Calu3 (cell line): ENCODE measurements at places on chromosomes 7 and 10.

- no peak for DNase-seq
Observed at GRCh38 chr10:97564776-97565175, 7.8 kb upstream of the ANKRD2 start.

DNA sequence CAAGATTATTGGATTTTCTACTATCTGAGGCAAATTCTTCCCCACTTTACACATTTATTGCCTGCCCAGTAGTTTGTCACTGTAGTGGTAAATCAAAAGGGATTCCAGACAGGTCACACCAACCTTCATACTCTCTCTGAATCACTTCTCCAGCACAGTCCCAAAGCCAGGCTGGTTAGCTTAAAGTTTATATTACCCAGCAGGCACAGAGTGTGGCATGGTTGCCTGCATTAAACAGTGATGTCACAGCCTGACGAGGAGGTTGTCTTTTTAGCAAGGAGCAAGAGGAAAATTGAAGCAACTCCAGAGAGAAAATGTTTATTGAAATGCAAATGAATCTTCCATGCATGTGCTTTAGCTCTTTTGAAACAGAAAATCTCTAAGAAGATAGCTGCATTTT is 375.5 kb upstream of the CELF2 start:
- DNase-seq = no peak

GRCh38 chr7:94250987-94251386 is 143.7 kb upstream of the COL1A2 start:
- DNase-seq = peak; percentile 13

GRCh38 chr7:10343108-10343507 is 630.6 kb upstream of the PHF14 start:
- no peak for DNase-seq

- DNase-seq = peak; percentile 46
Observed at GRCh38 chr7:19754521-19755116, 18.8 kb downstream of the TMEM196 start.

DNA sequence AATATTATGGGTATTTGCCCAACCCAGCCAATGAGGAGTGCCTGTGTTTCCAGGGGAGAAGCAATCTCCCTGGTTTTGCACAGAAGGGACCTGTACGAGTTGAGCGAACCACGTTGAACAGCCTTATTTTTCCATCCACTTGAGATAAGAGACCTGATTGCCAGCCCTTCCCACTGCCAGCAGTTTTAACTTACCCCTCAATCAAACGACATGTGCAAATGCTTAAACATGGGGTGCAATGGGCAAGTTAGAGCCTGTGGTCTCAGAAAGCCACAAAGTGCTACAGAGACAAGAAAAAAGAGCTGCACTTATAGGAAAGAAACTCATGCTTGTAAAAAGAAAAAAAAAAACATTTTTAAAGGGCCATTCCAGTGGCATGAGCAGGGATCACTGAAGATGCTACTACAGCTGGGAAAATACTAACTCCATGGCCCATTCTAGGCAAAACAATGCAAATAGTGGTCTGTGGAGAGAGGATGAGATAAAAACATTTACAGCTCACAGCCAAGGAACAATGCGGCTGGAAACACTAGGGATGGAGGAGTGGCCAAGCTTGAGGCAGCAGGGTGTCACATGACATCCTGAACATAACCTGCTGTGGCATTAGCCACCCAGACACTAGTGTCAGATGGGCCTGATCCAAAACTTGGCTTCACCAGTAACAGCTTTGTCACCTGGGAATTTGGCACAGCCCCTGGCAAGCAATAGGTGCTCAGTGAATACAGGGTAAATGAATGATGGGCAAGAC is 162.8 kb downstream of the ELMO1 start:
- DNase-seq = no peak

GRCh38 chr10:31399171-31399570 is 80.2 kb downstream of the ZEB1 start:
- no peak for DNase-seq

DNA sequence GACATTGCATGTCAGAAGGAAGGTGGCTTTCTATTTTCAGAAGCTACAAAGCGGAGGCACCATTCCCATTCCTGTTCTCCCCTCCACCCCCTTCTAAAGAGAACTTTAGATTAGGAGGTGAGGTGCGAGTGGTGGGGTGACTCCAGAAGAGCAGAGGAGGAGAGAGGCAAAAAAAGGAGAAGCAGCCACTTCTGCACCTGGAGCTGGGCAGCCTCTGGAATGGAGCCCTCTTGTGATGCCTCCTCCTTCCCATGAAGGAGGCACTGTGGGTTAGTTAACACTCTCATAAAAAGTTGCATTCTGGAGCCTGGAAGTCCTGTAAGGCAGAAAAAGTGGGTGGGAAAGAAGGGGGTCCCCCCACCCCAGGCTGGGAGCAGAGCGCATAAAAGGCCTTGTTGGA is 4.8 kb downstream of the PTF1A start:
- DNase-seq = no peak

GRCh38 chr10:3606309-3606708 is 178.7 kb downstream of the KLF6 start:
- DNase-seq = no peak

DNA sequence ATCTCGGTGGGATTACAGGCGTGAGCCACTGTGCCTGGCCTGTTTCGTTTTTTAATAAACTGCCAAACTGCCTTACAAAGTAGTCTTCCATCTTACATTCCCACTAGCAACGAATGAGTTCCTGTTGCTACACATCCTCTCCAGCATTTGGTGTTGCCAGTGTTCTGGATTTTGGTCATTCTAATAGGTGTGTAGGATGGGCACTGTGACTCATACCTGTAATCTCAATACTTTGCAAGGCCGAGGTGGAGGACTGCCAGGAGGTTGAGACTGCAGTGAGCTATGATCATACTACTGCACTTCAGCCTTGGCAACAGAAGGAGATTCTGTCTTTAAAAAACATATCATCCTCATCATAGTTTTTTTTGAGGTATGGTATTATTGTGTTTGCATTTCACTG is 21.4 kb upstream of the RSBN1L start:
- DNase-seq = peak; percentile 57

GRCh38 chr7:33091111-33091531 is 18.1 kb downstream of the RP9 start:
- no peak for DNase-seq

DNA sequence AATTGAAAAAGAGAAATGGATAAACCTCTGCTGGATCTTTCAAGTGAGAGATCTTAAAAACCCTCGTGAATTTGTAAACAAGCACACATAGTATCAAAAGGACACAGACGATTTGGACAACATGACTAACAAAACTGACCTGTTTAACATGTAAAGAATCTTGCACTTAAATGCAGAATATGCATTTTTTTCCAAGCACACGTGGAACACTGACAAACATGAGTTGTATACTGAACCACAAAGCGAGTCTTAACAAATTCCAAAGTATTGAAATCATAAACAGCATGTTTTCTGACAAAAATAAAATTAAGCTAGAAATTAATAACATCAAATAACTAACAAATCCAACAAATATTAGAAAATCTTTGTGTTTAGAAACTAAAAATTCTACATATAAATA is 65.0 kb upstream of the ZNF746 start:
- no peak for DNase-seq

DNA sequence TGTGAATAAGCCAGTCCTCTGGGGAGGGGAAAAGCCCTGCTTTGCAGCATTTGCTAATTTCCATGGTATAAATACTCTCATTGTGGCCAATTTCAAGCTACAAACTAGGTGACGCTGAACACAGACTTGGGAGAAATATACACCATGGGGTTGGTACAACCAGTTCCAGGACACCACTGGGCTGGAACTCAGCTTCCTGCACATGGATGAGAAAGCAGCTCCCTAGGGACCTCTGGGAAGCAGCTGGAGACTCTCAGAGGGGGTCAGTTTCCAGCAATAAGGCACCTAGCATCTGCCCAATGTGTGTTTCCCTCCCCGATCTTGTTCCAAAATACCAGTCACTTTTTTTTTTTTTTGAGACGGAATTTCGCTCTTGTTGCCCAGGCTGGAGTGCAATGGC is 56.8 kb upstream of the WDR11 start:
- DNase-seq = no peak

DNA sequence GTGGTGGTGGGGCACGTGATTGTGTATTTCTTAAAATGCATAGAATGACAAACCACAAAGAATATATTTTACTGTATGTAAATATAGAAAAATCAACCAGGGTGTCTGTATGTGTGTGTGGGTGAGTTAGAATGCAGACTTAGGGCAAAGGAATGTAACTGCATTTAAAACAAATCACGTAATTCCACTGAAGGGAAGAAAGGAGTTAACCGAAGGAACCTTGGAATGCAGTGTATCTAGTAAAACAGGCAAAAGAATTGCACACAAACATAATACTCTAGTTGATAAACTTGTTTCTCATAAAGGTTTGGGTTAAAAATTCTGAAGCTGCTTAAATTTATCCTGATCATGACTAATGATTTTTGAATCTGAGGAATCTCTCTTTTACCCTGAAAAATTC is 134.9 kb downstream of the ADRA2A start:
- no peak for DNase-seq

- no peak for DNase-seq
Observed at GRCh38 chr7:8823486-8823885, 390.1 kb downstream of the NXPH1 start.

DNA sequence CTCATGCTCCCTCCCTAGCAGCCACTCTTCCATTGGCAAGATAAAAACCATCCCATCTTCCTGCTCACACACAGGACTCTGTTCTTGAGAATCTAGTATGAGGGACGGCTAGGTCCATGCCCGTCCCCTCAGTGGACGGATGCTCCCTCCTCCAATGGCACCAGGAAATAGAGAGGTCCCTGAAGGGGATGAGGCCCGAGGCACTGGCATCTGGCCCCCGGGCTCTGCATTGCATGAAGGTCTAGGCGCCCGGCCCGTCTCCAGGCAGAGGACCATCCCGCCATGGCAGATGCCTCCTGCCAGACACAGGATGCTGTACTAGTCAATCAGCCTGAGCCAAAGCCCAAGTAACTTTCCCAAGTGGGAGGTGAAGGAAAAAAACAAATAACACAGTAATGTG is 15.0 kb downstream of the PRKAG2 start:
- DNase-seq = no peak

- no peak for DNase-seq
Observed at GRCh38 chr7:99406557-99406956, 1.8 kb downstream of the PDAP1 start.

DNA sequence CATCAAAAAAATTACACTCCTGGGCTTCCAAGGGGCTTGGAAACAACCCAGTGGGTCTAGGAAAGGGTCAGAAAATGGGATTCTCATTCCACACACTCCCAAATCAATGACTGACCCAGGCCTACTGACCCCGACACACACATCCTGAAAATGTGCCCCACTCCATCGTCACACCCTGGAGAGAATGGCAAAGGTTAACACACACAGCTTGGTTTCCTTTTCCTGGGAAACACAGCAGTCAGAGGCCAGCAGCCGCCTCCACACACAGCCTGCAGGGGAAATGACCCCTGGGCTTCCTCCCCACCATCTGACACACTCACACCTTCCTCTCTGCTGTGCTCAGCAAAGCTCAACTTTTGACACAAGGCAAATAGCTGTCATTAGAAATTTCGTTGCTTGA is 42.9 kb downstream of the SH3PXD2A start:
- DNase-seq = no peak

DNA sequence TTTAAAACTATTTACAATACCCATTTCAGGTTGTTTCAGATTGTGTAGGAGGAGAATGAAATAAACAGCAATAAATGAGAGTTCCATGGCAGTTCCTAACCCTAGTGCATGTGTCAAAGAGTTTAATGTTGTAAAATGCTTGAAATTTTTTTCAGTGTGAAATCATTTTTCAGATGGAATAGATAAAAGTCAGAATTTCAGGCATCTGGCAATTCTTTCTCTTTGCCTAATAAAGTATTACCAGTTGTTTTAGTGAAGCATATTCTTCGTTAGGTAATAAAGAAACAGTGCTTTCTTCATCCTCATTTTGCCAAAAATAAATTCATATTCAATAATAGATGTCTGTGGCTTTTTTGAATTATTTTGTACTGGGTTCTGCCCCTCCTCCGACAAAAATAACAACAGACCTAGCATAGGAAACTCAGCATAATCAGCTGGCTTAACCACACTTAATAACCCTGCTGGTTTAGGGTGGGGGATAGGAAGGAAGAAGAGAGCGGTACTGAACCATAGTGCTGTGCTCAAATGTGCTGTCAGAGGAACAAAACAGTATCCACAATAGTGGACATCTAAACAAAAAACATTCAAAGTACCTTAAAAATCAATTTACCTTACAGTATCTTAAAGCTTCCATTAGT is 39.1 kb downstream of the MINDY3 start:
- no peak for DNase-seq

DNA sequence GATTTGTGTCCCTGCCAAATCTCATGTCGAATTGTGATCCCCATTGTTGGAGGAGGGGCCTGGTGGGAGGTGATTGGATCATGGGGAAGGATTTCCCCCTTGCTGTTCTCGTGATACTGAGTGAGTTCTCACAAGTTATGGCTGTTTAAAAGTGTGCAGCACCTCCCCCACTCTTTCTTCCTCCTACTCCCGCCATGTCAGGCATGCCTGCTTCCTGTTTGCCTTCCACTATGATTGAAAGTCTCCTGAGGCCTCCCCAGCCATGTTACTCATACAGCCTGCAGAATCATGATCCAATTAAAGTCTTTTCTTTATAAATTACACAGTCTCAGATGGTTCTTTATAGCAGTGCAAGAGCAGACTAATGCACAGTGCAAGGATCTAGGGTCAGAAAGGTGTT is 75.4 kb downstream of the CALD1 start:
- no peak for DNase-seq

DNA sequence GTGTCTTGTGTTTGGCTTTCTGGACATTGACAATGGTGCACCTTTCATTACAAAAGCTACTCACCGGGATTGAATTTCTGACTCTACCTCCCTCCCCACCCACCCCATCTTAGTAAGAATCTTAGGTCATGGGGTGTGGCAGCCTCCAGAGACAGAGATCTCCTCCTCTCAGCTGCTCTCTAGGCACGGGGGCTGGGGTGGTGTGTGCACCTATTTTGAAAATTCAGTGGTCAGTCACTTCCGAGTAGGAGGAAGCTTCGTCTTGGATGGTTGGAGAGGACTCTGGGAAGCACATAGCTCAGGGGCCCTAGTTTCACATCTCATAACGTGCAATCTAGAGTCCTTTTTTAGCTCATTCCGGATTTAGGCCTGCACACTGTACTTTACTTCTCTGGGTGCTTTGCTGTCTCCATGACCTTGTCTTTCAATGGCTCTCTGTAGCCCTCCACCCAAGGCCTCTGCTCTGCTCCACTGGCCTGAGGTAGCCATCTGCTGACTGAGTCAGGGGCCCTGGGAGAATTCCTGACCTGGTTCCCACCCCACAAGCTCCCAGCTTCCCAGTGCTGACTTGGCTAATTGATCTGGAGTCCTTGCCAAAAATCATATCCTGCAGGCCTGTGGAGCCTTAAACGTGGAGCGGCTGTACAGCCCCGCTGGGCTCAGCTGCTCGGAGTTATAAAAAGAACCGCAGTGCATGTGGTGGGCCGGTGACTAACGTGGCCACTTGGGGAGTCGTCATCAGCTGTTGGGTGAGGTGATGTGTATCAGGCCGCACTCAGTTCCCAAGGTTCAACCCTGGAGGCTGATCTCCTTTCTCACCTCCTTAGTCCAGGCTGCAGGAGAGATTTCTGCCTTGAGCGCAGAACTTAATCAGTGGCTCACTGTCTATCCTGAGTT is 19.3 kb upstream of the ADAMTS14 start:
- no peak for DNase-seq

- DNase-seq = peak; percentile 9
Observed at GRCh38 chr7:78634093-78634492, 819.4 kb downstream of the MAGI2 start.

GRCh38 chr10:59332581-59332980 is 29.8 kb downstream of the FAM13C start:
- DNase-seq = no peak
